Naive thymus-derived CD8-positive, alpha-beta T cell (primary cell): ENCODE measurements at places on chromosomes 6 and 20.

GRCh38 chr20:20184706-20185105 lies 132.4 kb downstream of the CFAP61 start:
- no peak for DNase-seq

DNA sequence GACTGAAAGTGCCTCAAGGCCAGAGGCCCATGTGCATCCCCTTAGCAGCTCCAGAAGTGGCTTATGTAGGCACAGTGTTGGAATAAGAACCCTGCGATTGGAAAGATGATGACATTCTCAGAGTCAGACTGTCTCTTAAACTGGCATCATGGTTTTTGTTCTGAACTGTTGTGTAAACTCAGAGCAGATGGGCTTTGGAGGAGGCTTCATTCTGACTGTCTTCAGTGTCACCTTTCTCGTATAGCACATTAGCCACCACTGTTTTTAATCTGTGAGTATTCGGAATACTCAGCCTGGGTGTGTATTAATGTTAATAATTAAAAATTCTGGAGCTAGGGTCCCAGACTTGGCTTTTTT lies 140.9 kb downstream of the JARID2 start:
- DNase-seq: no peak

- no peak for DNase-seq
Measured at GRCh38 chr6:33985313-33985751, 160.6 kb downstream of the GRM4 start.

DNA sequence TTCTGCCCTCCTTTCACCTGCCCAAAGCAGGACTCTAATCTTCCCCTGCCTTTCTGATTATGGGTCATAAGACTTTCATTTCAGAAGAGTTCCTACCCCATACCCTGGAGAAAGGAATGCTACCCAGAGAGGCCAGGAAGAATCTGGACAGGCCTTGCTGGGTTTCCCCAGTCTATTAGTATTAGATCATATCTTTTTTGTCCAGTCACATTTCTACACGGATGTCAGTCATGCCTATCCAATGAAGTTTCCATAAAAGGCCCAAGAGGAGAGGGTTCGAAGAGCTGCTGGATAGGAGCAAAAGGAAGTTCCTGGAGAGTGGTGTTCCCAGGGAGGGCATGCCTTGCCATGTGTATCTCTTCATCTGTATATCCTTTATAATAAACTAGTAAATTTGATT lies 3.2 kb downstream of the POLH start:
- no peak for DNase-seq

GRCh38 chr6:40672087-40672486 lies 84.9 kb upstream of the LRFN2 start:
- DNase-seq: no peak

DNA sequence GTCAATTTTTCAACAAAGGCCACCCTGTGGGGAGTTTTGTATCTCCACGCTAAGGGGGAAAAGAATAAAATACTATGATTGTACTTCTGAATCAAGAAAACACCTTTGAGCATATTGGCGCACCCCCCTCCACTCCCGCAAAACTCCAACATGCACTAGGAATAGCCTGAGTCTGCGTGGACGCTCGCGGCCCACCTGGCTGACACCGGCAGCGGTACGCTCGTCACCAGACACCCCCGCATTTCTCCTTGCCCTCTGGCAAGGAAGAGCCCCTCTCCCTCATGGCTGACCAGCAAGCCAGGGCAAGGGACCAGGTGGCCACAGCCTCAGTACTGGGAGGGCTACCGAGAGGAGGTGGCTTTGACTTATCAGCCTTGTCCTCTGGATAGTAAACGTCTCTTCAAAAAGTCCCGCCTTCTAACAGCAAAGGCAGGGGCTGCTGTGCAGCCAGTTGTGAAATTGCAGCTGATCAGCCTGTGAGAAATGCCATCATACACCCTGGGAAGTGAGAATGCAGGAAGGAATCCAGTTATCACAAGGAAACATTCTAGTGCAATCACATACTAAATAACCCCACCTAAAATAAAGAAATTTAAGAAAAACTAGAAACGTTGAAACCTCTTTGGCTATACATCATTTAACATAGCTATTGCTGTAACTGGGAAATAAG lies 84.2 kb downstream of the HUS1B start:
- DNase-seq: no peak

- DNase-seq: no peak
Measured at GRCh38 chr6:113103634-113104361, 753.3 kb upstream of the MARCKS start.

DNA sequence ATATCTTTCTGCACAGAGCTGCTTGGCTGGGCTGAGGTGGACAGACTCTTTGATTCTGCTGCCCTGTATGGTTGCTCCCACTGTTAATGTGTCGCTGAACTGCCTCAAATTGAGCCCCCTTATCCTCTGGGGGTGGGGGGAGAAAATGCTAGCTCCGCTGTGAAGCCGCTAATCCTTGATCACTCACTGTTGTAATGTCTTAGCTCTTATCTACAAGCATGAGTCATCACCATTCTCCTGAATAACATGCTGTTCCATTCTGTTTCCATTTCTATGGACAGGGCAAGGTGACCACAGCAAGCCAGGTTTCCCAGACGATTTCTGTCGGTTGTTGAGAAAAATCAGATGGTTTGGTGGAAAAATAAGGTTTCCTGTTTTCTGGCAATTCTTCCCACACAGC lies 218.4 kb upstream of the GGTLC1 start:
- DNase-seq: no peak

- DNase-seq: no peak
Measured at GRCh38 chr6:148635070-148635743, 111.6 kb upstream of the UST start.

- DNase-seq: no peak
Measured at GRCh38 chr6:29496961-29497360, 9.2 kb upstream of the MAS1L start.

GRCh38 chr6:12114055-12114503 lies 102.0 kb downstream of the HIVEP1 start:
- DNase-seq: no peak

GRCh38 chr20:60627751-60628565 lies 624.1 kb upstream of the CDH4 start:
- DNase-seq: no peak

- no peak for DNase-seq
Measured at GRCh38 chr6:167877994-167878779, 51.5 kb downstream of the AFDN start.

- no peak for DNase-seq
Measured at GRCh38 chr6:53433261-53433950, 84.7 kb upstream of the ELOVL5 start.

DNA sequence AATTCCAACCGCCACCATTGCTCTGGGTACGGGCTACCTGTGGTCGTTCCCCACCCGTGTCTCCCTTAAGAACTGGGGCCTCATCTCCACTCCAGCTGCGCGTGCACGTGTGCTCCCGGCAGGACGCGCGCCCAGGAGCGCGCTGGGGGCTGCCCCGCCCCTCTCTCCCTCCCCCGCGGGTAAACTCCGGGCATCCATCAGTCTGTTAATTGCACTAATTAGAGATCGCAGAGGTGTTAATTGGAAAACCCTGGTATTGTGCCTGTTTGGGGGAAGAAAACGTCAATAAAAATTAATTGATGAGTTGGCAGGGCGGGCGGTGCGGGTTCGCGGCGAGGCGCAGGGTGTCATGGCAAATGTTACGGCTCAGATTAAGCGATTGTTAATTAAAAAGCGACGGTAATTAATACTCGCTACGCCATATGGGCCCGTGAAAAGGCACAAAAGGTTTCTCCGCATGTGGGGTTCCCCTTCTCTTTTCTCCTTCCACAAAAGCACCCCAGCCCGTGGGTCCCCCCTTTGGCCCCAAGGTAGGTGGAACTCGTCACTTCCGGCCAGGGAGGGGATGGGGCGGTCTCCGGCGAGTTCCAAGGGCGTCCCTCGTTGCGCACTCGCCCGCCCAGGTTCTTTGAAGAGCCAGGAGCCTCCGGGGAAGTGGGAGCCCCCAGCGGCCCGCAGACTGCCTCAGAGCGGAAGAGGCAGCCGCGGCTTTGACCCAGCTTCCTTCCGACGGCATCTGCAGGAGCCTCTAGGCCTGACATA lies 14.4 kb downstream of the FOXP4 start:
- DNase-seq: peak; percentile 92

DNA sequence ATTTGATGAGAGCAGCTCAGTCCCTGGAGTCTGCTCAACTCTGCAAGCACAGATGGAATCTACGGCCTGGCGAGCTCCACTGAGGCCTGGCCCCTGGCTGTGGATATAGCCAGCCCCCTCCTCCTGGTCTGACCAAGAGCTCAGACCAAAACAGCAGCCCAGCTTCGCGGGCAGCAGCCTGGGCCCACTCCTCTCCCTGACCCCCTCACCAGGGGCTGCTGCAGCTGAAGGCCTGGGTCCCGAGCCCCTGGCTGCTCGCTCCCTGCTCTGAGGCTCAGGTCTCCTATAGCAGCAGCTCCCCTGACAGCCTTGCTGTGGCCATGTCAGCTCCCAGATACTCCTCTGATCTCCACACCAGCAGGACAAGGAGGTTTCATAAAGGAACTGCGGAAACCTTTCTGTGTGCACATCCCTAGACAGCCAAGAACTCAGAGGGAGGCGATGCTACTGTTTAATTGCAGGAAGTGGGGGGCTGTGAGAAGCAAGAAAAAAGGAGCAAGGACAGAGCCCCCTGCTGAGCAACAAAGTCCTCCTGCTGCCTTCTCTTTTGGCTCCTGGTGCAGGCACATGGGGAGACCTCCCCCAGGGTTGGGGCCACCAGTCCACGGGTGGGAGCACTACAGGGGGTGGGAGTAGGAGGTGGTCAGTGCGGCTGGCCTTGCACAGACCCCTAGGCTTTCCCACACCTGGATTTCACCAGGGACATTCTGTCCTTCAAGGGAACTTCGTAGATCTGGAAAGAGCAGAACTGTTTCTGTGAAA lies 38.7 kb upstream of the CST5 start:
- no peak for DNase-seq

DNA sequence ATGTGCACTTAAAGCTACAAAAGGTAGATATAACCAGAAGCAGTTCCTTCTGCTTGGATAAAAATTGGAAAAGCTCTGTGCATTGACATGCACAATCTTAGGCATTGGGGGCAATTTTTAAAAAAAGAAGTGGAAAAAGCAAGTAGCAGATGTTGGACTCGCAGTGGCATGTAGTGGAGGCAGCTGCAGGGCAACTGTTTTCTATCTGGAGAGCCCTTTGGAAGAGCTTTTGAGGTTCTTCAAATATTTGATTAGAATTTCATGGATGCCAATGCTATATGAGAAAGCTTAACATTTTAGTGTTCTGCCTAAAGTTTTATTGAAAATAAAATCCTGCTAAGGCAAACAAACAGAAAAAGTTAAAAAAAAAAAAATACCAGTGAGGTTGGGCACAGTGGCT lies 388.3 kb upstream of the RNF217 start:
- DNase-seq: no peak

- no peak for DNase-seq
Measured at GRCh38 chr6:106142876-106143431, 56.8 kb downstream of the PRDM1 start.

GRCh38 chr20:59994697-59995122 lies 36.5 kb downstream of the CDH26 start:
- DNase-seq: no peak

DNA sequence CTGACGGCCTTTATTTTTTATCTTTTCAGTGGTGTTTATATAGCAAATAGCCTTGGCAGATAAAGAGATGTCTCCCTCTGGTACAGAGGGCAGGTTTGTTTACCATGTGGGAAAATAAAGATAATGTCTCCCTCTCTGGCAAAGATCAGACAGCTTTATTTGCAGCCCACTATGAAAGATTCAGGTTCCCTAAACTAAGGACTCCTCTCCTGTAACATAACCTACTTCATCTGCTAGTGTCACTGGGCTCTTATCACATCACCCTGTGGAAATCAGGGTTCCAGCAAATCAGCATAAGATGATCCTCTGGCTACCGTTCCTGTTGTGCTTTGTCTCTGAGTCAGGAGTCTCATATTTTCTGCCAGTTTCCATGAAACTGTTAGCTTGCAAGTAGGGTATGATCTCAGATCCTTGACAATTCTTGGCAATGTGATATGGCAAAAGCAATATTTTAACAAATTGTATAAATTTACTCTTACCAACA lies 3.1 kb downstream of the FBXL4 start:
- DNase-seq: no peak

- no peak for DNase-seq
Measured at GRCh38 chr6:45730232-45730631, 285.4 kb downstream of the CLIC5 start.

- DNase-seq: no peak
Measured at GRCh38 chr6:88367248-88367647, 201.1 kb upstream of the CNR1 start.

- no peak for DNase-seq
Measured at GRCh38 chr6:65816991-65817390, 110.0 kb upstream of the EYS start.

GRCh38 chr20:20759132-20759531 lies 46.7 kb upstream of the RALGAPA2 start:
- DNase-seq: no peak

DNA sequence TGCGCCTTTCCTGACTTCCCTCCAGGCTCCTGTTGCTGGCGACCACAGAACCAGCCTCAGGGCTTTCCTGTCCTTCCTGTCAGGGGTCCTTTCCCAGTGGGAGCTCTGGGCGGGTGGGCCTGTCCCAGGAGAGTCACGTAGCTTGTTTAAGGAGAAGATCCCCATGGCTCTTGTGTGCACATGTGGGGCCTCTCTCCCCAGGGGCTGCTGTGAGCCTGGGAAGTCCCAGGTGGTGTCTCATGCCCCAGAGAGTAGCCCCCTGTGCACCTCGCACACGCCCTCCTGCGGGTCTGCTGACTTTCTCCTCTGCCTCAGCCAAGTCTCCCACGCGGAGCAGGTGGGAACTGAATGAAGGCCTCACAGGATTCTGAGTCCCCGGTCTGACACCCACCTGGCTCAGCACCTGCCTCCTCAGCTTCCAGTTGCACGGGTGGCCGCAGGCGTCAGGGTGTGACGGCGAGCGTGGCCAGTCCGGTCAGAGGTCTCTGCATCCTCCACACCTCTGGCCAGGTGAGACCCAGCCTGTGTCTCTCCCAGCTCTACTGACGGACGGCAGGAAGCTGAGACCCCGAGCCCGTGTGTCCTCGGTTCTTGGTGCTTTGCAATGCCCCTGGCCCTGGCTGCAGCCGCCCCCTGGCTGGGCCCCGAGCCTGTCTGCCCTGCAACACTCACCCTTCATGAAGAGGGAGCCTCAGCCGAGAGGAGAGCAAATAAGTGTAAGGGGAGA lies 5.6 kb upstream of the NKAIN4 start:
- no peak for DNase-seq

- no peak for DNase-seq
Measured at GRCh38 chr6:113428702-113429101, 428.4 kb upstream of the MARCKS start.

DNA sequence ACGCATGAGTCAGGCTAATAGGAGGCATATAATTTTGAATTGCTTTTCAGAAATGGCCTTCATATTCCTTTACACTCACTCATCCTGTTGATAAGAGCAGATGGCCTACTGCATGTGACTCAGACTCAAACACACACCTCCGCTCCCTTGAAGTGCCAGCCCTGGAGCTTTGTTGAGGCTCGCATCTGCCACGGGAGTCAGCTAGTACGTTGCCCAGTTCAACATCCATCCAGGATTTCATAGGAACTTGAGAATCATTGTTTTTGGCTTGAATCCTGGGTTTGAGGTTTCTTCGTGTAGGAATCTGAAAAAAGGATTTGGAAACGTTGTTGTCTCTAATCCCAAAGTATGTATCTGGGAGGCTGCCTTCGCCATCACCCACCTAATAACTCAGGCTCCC lies 87.4 kb upstream of the JAG1 start:
- DNase-seq: no peak
